ENCODE measurements at places on chromosomes 7 and 10.

- DNase-seq, result no peak
Measured at GRCh38 chr10:49612513-49613164, 1.2 kb upstream of the CHAT start.

DNA sequence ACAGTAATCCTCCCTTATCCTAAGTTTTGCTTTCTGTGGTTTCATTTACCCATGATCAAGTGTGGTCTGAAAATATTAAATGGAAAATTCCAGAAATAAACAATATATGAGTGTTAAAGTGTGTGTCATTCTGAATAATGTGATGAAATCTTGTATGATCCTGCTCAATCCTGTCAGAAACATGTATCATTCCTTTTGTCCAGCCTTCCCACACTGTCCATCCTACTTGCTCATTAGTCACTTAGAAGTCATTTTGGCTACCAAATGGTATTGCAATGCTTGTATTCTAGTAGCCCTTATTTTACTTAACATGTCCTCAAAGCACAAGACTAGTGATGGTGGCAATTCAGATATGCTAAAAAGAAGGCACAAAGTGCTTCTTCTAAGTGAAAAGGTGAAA is 1211.2 kb upstream of the SORCS1 start:
- no peak for DNase-seq

DNA sequence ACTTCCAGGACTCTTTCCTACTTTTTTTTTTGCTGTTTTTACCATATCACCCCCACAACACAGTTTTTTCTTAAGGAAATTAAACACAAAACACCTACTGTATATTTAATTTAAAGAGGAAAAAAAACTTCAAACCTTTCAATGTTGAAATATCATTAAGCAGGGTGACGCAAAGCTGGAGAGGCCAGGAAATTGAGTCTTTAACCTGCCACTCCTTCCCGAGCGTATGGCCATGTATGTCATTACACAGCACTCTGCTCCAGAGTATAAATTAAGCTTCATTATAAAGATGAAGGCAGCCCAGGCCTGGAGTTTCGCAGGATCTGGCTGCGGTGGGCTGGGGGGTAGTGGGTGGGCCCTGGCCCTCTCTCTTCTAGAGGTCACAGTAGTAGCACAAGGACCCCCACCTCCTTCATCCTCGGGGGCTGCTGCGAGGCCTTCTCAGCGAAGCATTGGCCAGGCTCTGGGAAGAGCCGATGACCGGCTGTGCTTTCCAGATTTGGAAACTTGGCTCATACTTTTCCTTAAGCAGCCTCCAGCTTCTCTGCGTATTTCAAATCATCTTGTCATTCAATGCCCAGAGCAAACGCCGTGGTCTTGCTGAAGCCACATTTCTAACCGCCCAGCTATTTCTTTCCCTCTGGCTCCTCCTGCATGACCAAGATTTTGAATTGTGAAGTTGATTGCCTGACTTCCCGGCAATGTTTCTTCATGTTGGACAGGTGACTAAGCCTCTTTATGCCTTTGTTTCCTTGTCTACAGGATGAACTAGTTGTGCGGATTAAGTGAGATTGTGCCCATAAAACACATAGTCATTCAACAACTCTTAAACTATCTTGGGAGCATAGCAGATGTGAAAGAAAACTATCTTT is 765.1 kb downstream of the SUGCT start:
- DNase-seq, result no peak

DNA sequence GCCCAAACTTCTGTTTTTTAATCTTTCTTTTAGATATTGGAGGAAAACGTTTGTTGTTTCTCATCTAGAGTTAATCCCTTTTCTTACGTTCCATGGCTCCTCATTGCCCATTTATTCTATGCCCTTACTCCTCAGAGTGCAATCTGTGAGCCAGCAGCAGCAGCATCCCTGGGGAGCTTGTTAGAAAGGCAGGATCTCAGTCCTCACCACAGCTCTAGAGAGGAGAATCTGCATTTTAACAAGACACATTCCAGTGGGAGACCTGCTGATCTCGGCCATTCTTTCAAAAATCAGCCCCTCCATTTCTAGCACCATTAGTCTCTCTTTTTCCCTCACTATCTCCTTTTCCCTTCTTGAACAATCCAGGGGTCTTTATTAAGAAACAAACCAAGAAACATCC is 84.4 kb upstream of the NOBOX start:
- no peak for DNase-seq

GRCh38 chr10:1116696-1117280 is 60.6 kb downstream of the WDR37 start:
- DNase-seq, result no peak

- no peak for DNase-seq
Measured at GRCh38 chr7:158631574-158632195, 44.1 kb upstream of the PTPRN2 start.

- DNase-seq, result no peak
Measured at GRCh38 chr7:139995017-139995915, 67.5 kb downstream of the PARP12 start.

- no peak for DNase-seq
Measured at GRCh38 chr10:27736396-27736795, 9.2 kb downstream of the MKX start.

DNA sequence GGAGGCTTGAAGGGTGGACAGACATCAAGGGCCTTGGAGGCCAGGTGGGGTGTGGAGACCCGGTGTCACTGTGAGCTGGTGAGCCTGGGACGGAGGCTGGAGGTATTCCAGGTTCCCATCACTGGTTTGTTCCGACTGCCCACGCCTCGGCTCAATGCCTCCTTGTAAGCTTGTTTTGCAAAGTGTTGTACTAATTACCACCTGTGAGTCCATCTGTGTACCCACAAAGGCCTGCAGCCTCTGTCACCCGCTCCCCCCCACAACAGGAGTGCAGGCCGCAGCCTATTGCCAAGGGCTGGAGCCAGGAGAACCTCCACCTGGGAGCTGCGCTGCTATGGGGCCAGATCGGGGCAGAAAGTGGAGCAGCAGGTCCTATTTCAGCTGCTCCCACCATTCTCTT is 521.8 kb upstream of the DPP6 start:
- DNase-seq, result no peak

DNA sequence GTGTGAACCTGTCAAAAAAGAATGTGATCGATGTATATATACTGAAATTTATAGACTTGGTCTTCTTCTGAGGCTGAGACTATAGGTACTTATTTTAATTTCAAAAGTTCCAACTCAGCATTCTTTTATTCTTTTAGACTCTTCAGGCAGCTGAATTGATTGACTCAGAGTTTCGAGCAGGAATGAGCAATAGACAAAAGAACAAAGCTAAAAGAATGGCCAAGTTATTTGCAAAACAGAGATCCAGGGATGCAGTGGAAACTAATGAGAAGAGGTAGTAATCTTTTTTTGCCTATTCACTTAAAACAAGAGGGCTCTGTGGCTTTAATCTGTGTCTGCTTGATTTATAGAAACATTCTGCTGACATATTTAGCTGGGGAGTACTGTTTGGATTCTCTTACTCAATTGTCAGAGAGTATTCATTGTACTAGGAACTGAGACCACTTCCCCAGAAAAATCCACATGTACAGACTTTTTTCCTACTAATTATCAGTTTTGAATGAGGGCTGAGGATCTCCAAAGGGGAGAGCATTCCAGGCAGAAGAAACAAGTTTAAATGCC is 30.1 kb downstream of the BTAF1 start:
- no peak for DNase-seq

- no peak for DNase-seq
Measured at GRCh38 chr7:138979226-138979979, 1.8 kb downstream of the KIAA1549 start.

DNA sequence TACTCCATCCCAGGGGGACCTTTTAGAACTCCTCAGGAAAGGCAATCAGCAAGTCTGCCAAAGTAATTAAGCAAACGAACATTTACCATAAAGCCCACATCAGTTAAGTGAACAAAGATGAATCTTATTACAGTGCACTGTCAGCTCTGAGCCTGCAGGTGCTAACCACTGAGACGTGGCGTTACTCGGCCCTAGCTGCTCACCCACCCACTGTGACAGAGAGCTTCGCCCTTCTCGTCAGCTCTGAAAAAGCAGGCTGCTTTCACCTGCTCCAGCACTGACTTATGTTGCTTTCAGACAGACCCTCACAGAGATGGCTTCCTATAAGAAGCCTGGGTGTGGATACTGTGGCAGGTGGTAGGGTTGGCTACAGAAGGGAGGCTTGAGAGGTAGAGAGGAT is 57.7 kb upstream of the KCNIP2 start:
- DNase-seq, result no peak

DNA sequence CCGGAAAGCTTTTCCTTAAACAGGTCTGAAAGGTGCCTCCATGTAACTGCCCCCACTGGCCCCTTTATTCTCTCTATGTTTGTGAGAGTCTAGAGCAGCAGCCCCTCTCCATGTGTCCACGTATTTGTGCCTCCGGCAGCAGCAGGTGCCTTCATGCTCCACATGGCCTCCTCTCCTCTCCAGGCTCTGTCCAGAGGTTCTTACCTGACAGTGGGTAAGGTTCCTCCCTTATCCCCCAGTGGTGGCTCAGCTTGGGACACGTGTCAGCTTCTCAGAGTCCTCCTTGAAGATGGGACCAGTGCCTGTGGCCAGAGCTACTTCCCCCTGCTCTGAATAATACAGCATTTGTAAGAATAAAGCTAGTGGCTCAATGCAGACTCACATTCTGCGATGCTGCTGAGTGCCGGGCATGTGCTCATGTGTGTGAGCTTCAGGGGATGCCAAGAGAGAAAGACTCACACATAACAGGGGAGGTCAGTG is 7.9 kb downstream of the CALML3 start:
- no peak for DNase-seq

DNA sequence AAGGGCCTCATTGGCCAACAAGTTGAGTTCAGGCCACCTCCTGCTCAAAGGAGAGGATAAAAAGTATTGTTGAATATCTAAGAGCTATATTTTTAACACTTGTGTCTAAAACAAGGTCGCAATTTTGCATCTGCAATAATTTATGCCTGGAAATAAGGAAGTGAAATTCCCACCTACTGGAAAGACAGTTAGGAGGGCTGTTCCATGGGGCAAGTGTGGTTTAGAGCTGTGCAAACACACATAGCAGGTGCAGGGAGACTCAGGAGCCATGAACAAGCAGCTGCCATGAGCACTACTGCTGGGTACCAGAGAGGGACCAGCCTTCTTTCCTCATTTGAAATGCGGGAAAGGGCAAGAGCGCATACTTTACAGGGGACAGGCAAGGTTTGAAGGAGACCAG is 35.5 kb upstream of the IKZF1 start:
- no peak for DNase-seq

GRCh38 chr7:131482800-131483199 is 73.6 kb downstream of the PODXL start:
- DNase-seq, result no peak

GRCh38 chr7:100568896-100569844 is 4.5 kb downstream of the SAP25 start:
- DNase-seq, result peak; percentile 57

DNA sequence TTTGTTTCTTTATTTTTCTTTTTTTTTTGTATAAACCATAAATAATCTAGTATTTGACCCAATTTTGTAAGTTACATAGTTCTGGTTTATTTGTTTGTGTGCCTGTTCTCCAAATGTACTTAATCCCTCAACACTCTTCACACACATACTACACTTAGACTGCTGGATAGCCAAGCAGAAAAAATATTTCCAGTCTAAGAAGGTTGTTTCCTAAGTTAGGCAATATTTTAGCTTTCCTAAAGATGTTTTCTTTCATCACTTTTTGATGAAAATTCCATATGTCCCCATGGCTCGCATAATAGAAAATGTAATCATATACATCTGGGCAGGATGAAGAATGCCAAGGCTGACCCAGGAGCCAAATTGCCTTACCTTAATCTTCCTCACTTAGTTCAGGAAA is 105.3 kb downstream of the PPP1R3A start:
- no peak for DNase-seq

GRCh38 chr10:62182595-62182994 is 86.0 kb downstream of the RTKN2 start:
- no peak for DNase-seq

DNA sequence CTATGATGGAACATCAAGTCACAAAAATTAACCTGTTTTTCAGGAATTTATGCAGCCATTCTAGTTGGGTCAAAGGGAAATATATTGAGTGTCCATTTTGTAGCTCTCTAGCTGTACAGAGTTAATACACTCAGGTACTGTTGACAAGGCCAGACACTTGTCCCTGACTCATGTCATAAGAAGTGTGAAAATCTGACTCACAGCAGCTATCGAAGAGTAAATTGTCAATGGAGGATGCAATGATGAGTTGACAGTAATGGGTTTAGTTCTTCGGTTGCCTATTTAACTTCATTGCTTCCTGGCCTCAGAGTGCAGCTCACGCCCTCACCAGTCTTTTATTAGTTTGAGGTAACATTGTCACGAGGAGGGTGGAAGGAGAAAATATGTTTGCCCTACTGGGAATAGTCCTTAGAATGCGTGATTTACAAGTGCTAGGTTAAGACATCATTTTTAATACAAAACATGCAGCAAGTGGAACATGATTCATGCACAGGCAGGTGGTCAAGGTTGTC is 255.1 kb downstream of the XPNPEP1 start:
- DNase-seq, result no peak

- no peak for DNase-seq
Measured at GRCh38 chr7:154985230-154985629, 17.7 kb downstream of the PAXIP1 start.

DNA sequence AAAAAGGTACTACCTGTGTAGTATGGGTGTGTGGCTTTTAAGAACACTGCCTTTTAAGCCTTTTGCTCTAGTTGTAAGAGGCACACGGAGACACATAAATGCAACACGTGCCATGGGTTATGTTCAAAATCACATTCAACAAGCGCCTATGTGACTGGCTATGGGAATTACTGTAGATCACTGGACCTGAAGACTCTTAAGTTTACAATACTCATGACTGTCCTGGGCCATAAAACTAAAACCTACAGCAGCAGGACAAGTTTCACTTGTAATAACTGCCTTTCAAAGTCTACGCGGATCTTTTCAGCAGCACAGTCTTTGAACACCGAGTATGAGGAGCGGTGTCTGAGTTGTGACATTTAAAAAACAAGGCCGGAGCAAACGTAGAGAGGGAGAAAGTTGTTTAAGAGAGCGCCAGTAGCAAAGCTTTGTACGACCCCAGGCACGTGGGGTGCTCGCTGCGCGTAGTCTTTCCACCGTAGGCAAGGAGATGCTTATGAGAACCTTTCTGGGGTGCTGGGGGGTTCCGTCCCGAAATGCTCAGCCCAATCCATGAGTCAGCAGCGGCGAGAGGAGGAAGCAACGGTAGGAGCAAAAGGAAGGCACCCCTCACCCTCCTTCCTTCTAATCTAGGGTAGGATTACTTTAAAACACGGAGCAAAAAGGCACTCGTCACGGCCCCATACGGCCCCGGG is 662 bp downstream of the DNAJC2 start:
- DNase-seq, result peak; percentile 35

- DNase-seq, result no peak
Measured at GRCh38 chr7:47428768-47429472, 153.0 kb downstream of the TNS3 start.

- no peak for DNase-seq
Measured at GRCh38 chr10:118058371-118058770, 11.6 kb upstream of the RAB11FIP2 start.

DNA sequence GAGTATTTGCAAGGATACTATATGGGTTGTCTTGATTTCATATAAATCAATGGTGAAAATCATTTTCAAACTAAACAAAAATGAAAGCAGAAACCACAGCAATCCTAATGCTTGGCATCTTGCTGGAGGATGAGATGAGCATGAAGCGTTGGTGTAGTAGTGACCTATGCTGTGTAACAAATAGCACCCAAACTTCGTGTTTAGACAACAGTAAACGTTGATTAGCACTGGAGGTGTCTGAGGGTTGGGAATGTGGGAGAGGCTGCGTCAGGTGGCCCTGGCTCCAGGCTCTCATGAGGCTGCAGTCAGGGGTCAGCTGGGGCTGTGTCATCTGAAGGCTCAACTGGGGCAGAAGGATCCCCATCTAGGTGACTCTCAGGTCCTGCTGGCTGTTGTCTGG is 67.8 kb downstream of the MICALL2 start:
- no peak for DNase-seq

All from CD4-positive, alpha-beta T cell treated with Interleukin-12 subunit alpha and Interleukin-12 subunit beta, for 1 hour (primary cell).